ENCODE measurements at places on chromosomes 2 and 18. TPM values are rescaled to one million over a fixed set of nuclear protein-coding genes. Genes with fewer than 3 reads are reported as not detected.

MCFD2 gene
- 56.8 TPM for total RNA-seq

OR6B2 gene
- total RNA-seq = not detected

GPR75 gene
- total RNA-seq = 0.62 TPM

TUBB6 gene
- total RNA-seq = 1,032 TPM

FAM124B gene
- total RNA-seq = not detected

LOXHD1 gene
- not detected for total RNA-seq

GPD2 gene
- total RNA-seq = 58.1 TPM

IL36B gene
- total RNA-seq = not detected

CXCR1 gene
- 0.11 TPM for total RNA-seq

NEB gene
- under 0.01 TPM for total RNA-seq

KIAA2012 gene
- total RNA-seq = not detected

LTBP1 gene
- 72.8 TPM for total RNA-seq

SPIRE1 gene
- total RNA-seq = 25.2 TPM

GREB1L gene
- total RNA-seq = 1.8 TPM

CCDC74B gene
- 3.7 TPM for total RNA-seq

NCKAP5 gene
- total RNA-seq = 1.3 TPM

TMEM178A gene
- 0.80 TPM for total RNA-seq
